Stimulated activated CD4-positive, alpha-beta T cell treated with anti-CD3 and anti-CD28 coated beads, Interleukin-1b, Interleukin-23, amount 100 ng/mL, for 48 hours (primary cell): ENCODE measurements at places on chromosomes 5 and 9.

- DNase-seq = no peak
Measured at GRCh38 chr5:168153263-168153875, 138.1 kb upstream of the WWC1 start.

GRCh38 chr9:127650518-127650917 is 38.4 kb downstream of the STXBP1 start:
- no peak for DNase-seq

DNA sequence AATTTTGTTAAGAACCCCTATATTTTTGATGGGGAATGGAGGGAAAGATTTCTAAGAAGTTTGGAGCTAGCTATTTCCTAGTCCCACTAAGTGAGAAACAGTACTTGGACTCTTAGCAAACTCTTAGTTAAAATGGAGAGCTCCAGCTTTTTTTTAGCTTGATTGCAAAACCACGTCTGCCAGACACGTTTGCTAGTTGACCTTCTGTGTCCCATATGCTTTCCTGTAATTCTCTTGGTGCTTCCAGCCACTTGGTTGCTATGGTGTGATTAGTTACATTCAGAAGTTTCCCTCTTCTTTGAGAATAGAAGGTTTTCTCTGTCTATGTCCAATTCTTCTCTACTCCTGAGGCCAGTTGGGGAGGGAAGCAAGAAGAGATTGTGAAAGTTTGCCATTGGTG is 417.0 kb upstream of the TLE4 start:
- no peak for DNase-seq

DNA sequence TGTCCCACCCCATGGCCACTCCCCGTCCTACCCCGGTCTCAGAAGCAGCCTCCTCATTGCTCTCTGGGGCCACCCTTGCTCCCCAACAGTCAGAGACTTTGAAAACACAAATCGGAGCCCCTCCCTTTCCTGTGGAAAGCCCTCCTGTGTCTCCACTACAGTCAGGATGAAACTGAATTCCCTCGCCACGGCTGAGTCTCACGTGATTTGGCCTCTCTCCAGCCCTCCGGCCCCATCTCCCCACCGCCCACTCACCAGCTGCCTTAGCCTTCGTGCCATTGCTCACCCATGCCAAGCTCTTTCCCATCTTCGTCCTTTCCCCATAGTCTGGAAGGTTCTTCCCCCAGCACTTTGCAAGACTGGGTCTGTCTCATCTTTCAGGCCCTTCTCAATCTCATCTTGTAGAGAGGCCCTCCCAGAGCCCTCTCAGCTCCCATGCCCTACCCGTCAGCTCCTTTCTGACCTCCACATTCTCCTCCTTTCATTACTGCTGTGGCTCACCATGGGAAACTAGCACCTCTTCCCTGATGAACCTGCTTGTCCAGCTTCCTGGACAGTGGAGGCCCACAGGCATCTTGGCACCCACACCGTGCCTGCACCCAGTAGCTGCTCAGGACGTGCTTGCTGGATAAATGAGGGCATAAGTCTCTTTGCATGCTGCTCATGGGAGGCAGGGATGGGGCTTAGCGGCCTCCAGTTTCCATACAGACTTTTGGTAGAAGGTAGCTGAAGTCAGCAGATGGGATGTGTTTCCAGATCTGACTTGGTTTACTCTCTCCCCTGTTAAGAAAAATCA is 126.4 kb upstream of the COL5A1 start:
- no peak for DNase-seq
